ENCODE measurements at places on chromosomes 1 and 21. TPM values are rescaled to one million over a fixed set of nuclear protein-coding genes. Genes with fewer than 3 reads are reported as not detected.

GRCh38 chr1:8512504-8512903 lies 194.6 kb downstream of the SLC45A1 start:
- no peak overlapping the region for H3K27ac ChIP-seq
- no peaks in the 10 kb centered on the region for H3K27me3 ChIP-seq
- H3K4me1 ChIP-seq: peaks cover 46% of the 10 kb centered on the region
- DNase-seq: no peak
- H3K4me3 ChIP-seq: no peak overlapping the region
- peaks cover 6% of the 10 kb centered on the region for H3K36me3 ChIP-seq

GRCh38 chr21:43775795-43776430 lies at the start of gene CSTB:
CSTB (minus strand) TSS chr21:43776308; CDS start chr21:43776269, 39 bp downstream.
- peak within 1 kb of the TSS; percentile 100 for H3K4me3 ChIP-seq
- H3K4me1 ChIP-seq: peaks cover 29% of the 10 kb centered on the region
- peak within 1 kb of the TSS; percentile 82 for H3K27ac ChIP-seq
- peak; percentile 45 for DNase-seq
- peaks cover 1% of the 10 kb centered on the region for H3K27me3 ChIP-seq
- peaks cover 19% of the 10 kb centered on the region for H3K36me3 ChIP-seq

GRCh38 chr1:44808063-44808937 lies at the start of gene BTBD19:
BTBD19 (plus strand) TSS chr1:44808523; CDS start chr1:44808821, 298 bp downstream.
- H3K4me3 ChIP-seq: peak within 1 kb of the TSS; percentile 78
- peaks cover 84% of the 10 kb centered on the region for H3K4me1 ChIP-seq
- DNase-seq: peak; percentile 89
- peaks cover 42% of the 10 kb centered on the region for H3K36me3 ChIP-seq
- peak within 1 kb of the TSS; percentile 100 for H3K27ac ChIP-seq
- H3K27me3 ChIP-seq: peaks cover 42% of the 10 kb centered on the region

- 0 out of 2 replicates have a peak overlapping the region, but pooled peaks have one; percentile 4 for H3K4me3 ChIP-seq
- no peak for DNase-seq
- peaks cover 4% of the 10 kb centered on the region for H3K27me3 ChIP-seq
- H3K36me3 ChIP-seq: peaks cover 53% of the 10 kb centered on the region
These were observed 21.7 kb downstream of the BCAR3 start for GRCh38 chr1:93659822-93660503.

DNA sequence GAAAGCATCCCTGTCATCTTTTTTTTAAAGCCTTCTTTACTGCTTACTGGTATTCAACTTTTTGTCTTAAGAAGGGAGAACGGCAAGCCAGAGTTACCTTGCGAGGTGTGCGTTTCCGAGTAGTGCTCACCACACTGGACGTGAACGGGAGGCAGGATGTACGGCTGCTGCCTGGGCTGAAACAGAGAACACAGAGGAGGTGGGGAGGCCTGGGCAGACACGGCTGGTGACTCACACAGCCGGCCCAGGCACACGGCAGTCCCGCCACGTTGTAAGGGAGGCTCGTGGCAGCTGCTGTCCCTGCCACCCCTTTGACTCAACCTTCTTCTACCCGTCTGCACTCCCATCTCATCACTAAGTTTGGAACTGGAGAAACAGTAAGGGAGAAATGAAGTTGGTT lies 105.8 kb downstream of the SMYD2 start:
- peaks cover 44% of the 10 kb centered on the region for H3K36me3 ChIP-seq
- DNase-seq: no peak
- H3K27me3 ChIP-seq: peaks cover 5% of the 10 kb centered on the region
- H3K4me3 ChIP-seq: no peak overlapping the region
- H3K4me1 ChIP-seq: peaks cover 37% of the 10 kb centered on the region

DNA sequence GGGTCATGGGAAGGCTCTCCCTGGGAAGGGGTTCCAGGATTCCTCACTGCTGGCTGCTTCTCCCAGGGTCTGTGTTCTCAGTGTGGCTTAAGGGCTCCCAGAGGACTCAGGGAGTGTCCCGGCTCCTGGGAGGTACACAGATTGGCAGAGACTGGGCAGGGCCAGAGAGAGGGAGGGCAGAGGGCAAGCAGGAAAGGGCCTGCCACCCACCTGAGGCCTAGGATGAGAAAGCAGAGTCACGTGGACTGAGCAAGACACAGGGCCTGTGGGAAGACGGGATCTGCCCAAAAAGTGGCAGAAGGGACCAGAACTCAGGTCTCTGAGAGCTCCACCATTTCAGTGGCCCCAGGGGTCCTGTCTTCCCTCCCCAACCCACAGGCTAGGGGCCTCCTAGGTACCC lies 871 bp downstream of the SLFNL1 start:
- peaks cover 7% of the 10 kb centered on the region for H3K4me1 ChIP-seq
- no peak for DNase-seq
- H3K27me3 ChIP-seq: peaks cover 20% of the 10 kb centered on the region

- H3K4me3 ChIP-seq: no peak overlapping the region
- DNase-seq: no peak
- H3K36me3 ChIP-seq: no peaks in the 10 kb centered on the region
- no peaks in the 10 kb centered on the region for H3K4me1 ChIP-seq
These were observed 107.6 kb downstream of the DAB1 start for GRCh38 chr1:57316291-57316690.

- no peak overlapping the region for H3K4me3 ChIP-seq
- H3K27ac ChIP-seq: no peak overlapping the region
- DNase-seq: no peak
- peaks cover 7% of the 10 kb centered on the region for H3K4me1 ChIP-seq
- peaks cover 37% of the 10 kb centered on the region for H3K27me3 ChIP-seq
These were observed 7.3 kb downstream of the GNG4 start for GRCh38 chr1:235642011-235642942.

GRCh38 chr1:167748906-167749305 lies 27.1 kb downstream of the MPZL1 start:
- peak; percentile 5 for DNase-seq
- peaks cover 4% of the 10 kb centered on the region for H3K27me3 ChIP-seq
- H3K4me1 ChIP-seq: peaks cover 85% of the 10 kb centered on the region
- peaks cover 4% of the 10 kb centered on the region for H3K36me3 ChIP-seq
- H3K4me3 ChIP-seq: peak overlapping the region; percentile 48

DNA sequence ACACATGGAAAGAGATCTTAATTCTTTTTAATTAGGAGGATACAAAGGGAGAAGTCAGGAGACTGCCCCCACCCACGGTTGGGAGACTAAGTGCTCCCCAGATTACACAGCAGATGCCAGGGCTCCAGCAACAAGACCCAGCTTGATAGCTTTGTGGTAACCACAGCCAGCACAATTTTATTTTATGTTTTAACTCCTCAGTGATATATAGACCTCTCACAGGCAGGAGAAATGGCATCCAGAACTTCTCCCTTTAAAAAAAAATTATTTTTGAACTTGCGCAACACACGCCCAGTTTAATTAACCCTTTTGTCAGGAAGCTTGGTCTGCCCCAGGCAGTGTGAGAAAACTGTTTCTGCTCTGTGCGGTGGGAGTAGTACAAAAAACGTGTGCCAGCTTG lies 62.6 kb upstream of the ACOT11 start:
- peak overlapping the region; percentile 29 for H3K27ac ChIP-seq
- peaks cover 5% of the 10 kb centered on the region for H3K27me3 ChIP-seq

GRCh38 chr1:9238550-9238949 lies 4.0 kb downstream of the H6PD start:
- H3K27ac ChIP-seq: no peak overlapping the region
- 0 out of 2 replicates have a peak, but pooled peaks cover 6% of the 10 kb centered on the region for H3K36me3 ChIP-seq
- peaks cover 44% of the 10 kb centered on the region for H3K4me1 ChIP-seq
- no peak overlapping the region for H3K4me3 ChIP-seq

DNA sequence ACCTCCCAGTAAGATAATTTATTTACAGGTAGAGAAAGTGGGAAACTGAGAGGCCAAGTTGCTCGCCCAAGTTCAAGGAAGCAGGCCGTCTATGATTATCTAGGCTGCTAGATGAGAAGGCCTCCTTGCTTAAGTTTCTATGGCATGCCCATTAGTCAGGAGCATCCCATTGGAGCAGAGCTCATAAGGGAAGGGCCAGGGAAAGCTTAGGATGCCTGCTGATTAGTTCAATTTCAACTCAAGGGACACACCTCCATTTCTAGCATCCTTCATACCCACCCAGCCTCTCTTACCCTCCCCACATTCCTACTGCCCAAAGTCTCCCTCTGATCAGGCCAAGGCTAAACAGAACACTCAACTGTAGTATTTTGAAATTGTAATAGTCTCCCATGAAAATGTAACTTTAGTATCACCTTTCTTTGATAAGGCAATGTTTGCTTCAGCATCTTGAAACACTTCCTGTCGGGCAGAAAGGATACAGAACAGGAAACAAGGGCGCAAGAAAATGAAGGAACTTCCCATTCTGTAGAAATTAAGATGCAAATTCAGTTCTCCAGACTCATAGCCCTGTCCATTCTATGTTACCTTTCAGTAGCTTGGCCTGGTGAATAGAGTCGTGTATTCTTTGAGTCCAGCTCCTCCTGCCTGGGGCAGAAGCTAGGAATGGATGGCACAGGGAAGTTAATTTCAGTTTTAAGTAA lies 46.3 kb upstream of the TARBP1 start:
- H3K4me1 ChIP-seq: no peaks in the 10 kb centered on the region
- no peaks in the 10 kb centered on the region for H3K36me3 ChIP-seq
- no peak overlapping the region for H3K27ac ChIP-seq
- no peak for DNase-seq
- peaks cover 2% of the 10 kb centered on the region for H3K27me3 ChIP-seq

GRCh38 chr1:108056436-108056990 lies 91.5 kb upstream of the VAV3 start:
- H3K4me1 ChIP-seq: no peaks in the 10 kb centered on the region
- H3K4me3 ChIP-seq: no peak overlapping the region
- no peak overlapping the region for H3K27ac ChIP-seq
- no peak for DNase-seq

- DNase-seq: no peak
- H3K27ac ChIP-seq: no peak overlapping the region
- H3K27me3 ChIP-seq: peaks cover 18% of the 10 kb centered on the region
These were observed 1.7 kb downstream of the BACE2 start for GRCh38 chr21:41169701-41170100.

DNA sequence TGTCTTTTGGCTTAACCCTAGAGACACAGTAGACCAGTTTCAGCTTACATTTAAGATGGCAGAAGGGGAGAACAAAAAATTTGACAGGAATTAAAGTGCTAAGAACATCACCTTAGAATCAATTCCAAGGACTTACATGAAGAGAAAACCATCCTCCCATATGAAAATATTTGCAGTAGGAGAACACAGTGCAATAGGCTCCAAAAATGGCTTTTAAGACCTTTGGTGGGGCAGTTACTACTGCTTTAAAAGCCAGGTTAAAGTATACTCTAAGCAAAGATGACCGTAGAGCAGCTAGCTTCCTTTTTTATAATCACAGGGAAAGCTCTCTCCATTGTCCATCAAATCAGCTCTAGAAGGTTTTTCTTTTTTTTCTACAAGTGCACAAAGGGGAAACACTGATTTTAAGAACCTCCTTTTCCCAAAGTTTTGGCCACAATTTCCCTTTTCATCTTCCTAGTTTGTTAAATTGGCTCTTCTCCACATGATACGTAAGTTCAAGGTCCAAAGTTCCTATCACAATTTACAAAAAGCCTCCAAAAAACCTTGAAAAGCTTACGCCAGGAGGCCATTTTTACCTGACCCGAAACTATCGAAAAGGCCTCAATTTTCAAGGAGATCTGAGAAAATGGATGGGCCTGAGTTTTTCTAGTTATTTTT lies 3.3 kb downstream of the TXNIP start:
- H3K27ac ChIP-seq: no peak overlapping the region
- peak overlapping the region; percentile 7 for H3K4me3 ChIP-seq
- no peak for DNase-seq
- peaks cover 40% of the 10 kb centered on the region for H3K36me3 ChIP-seq
- H3K27me3 ChIP-seq: no peaks in the 10 kb centered on the region

DNA sequence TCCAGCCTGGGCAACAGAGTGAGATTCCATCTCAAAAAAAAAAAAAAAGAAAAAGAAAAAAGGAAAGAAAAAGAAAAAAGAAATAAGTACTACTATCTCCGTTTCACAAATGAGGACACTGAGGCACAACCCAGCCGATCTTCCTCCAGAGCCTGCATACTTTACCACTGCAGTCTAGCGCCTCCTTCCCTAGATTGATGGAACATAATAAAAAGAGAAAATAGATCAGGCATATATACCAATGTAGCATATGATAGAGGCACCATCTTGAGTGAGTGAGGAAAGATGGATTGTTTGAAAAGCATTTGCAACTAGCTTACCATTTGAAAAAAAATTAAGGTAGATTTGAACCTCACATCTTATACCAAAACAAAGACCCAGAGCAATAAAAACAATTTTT lies 5.2 kb upstream of the DPM3 start:
- H3K27me3 ChIP-seq: peaks cover 32% of the 10 kb centered on the region
- DNase-seq: no peak
- no peaks in the 10 kb centered on the region for H3K4me1 ChIP-seq
- H3K27ac ChIP-seq: no peak overlapping the region
- H3K36me3 ChIP-seq: no peaks in the 10 kb centered on the region

GRCh38 chr1:78184460-78185072 lies 138.8 kb downstream of the GIPC2 start:
- H3K4me1 ChIP-seq: no peaks in the 10 kb centered on the region
- peaks cover 3% of the 10 kb centered on the region for H3K27me3 ChIP-seq
- no peak overlapping the region for H3K4me3 ChIP-seq

GRCh38 chr21:34999397-34999941 lies 49.6 kb downstream of the RUNX1 start:
- H3K4me3 ChIP-seq: peak overlapping the region; percentile 74
- H3K27ac ChIP-seq: peak overlapping the region; percentile 93
- DNase-seq: no peak

GRCh38 chr1:53942127-53942957 lies 3.2 kb downstream of the IFT25 start:
- no peak overlapping the region for H3K27ac ChIP-seq
- no peak overlapping the region for H3K4me3 ChIP-seq
- peaks cover 16% of the 10 kb centered on the region for H3K36me3 ChIP-seq
- H3K27me3 ChIP-seq: no peaks in the 10 kb centered on the region

DNA sequence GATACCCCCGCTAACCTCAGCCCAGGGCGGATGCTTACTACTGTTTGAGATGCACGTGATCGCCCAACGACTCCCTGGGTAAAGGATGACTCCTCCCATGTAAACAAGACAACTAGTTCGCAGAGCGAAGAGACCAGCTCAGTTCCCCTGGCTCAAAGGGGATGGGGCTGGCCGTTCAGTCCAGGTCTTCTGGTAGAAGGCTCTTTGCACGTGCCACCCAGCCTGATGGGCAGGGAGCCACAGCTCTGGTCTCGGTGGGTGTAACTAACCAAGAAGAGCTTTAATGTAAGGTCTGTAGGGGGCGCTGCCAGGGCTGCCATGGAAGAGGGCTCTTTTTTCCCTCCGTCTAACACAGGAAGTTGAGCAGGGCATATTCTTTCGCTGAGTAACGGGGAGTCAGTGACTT lies 49.4 kb upstream of the PARP1 start:
- H3K27ac ChIP-seq: no peak overlapping the region
- peaks cover 42% of the 10 kb centered on the region for H3K27me3 ChIP-seq
- H3K4me3 ChIP-seq: no peak overlapping the region
- no peak for DNase-seq
- H3K36me3 ChIP-seq: peaks cover 5% of the 10 kb centered on the region
- no peaks in the 10 kb centered on the region for H3K4me1 ChIP-seq

GRCh38 chr1:4058122-4058521 lies 158.1 kb upstream of the C1orf174 start:
- H3K36me3 ChIP-seq: no peaks in the 10 kb centered on the region
- H3K4me1 ChIP-seq: no peaks in the 10 kb centered on the region
- DNase-seq: no peak
- H3K27me3 ChIP-seq: peaks cover 1% of the 10 kb centered on the region
- H3K27ac ChIP-seq: no peak overlapping the region

PRRX1 gene
- 177 TPM for total RNA-seq

NBPF1 gene
- 35.0 TPM for total RNA-seq

MORN1 gene
- 8.8 TPM for total RNA-seq

CLCA1 gene
- not detected for total RNA-seq

C1QC gene
- not detected for total RNA-seq

MFAP2 gene
- total RNA-seq: 31.3 TPM

LRRC39 gene
- total RNA-seq: not detected

EFNA1 gene
- total RNA-seq: not detected

RIPK4 gene
- total RNA-seq: 0.12 TPM

HSD3B1 gene
- total RNA-seq: not detected

GSTM3 gene
- 51.3 TPM for total RNA-seq

MAP1LC3C gene
- total RNA-seq: not detected

MIXL1 gene
- not detected for total RNA-seq

Measured in HFFc6 (cell line).